ENCODE measurements at places on chromosomes 2 and 18.

- no peak for DNase-seq
Observed at GRCh38 chr2:181372646-181373040, 84.5 kb upstream of the ITGA4 start.

GRCh38 chr2:69382547-69382946 lies 4.5 kb downstream of the GFPT1 start:
- no peak for DNase-seq

DNA sequence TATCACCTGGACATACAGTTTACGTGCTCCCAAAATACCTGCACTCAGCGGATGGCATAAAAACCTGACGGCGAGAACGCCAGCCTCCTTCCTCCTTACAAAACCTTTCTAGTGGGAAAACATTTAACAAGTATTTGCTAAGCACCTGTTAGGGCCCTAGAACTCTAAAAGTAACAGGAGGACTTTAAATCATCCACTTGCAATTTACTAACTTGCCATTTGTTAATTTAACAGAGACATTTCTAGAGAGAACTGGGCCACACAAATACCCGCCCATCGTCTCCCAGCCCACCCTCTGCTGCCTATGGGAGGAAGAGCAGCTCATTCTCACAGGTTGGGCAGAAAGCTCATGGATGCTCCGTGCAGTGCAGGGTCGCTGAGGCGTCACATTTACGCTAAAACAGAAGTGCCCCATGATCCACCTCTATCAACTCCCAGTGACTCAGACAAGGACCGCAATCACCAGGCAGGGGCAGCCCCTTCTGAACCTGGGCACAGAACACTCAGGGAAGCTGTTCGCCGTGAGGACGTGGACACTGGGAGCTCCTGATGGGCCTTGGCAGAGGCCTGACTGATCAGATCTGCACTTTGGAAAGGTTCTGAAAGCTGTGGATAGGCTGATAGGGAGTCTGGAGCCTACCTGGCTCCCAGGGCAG lies 106.9 kb downstream of the HDAC4 start:
- DNase-seq: no peak

- no peak for DNase-seq
Observed at GRCh38 chr2:239240414-239240881, 160.4 kb downstream of the HDAC4 start.

DNA sequence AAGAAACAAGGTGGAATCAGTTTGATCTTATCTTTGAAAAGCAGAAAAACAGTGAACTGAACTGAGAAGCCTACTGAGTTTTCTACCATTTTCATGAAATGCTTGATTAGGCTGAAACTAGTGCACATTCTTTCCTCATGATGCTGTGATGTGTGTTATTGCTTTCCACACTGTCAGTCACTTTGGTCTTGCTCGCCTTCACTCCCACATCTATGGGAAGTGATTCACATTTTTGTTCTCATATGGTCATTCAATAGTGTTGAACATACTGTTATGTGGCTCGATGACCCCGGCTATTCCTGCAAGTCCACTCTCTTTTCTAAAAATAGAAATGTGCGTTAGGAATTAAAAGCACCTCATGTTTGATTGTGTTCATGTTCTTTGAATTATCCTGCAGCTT lies 129.7 kb downstream of the TGIF1 start:
- no peak for DNase-seq
